ENCODE measurements at places on chromosomes 12 and 14.
A peak's percentile ranks its signal among the peaks of the same experiment; 100 is the strongest.

DNA sequence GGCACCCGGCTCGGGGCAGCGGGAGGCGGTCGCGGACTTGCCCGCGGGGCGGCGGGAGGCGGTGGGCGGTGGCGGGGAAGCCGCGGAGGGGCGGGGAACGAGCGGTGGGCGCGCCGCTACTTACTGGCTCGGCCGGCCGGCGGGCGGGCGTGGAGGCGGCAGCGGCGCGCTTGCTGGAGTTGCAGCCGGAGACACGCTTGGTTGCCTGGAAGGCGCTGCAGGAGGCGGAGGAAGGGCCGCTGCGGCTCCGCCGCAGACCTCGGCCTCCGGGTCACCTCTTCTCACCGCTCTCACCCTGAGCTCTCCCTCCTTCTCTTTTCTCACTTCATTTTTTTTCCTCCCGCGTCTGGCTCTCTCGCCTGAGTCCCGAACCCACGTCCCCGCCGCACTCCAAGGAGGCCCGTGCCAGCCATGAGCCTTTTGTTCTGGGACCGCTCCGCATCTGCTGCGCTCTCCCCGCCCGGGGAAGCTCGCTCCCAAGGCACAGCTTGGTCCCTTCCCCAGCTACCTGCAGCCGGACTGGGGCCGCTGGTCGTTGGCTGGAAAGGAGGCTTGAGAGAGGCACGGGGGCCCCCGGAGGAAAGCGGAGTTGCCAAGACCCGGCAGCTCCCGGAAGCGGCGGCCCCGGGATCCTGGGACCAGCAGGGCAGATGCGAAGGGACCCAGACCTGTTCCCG, 592 bp upstream of the KCNK10 start:
- DNase-seq, result peak; percentile 4

- DNase-seq, result no peak
These were observed 21.7 kb downstream of the ELK3 start for GRCh38 chr12:96215919-96216273.

DNA sequence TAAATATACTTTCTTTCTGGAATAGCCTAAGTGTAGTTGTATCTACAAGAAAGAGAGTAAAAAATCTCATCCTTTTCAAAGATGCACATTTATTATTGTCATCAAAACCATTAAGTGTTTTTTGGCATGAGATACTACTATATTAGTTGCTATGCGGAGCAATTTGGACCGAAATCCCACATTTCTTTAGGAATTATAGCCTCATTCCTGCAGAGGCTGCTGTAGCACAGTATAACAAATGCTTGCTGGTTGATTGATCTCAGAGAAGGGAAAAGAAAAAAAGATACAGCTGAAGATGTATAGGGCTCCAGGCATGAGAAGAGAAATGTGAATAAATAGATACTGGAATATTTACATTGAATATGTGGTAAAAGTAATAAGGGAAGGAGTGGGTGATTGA, 36.0 kb downstream of the RHOJ start:
- DNase-seq, result no peak

DNA sequence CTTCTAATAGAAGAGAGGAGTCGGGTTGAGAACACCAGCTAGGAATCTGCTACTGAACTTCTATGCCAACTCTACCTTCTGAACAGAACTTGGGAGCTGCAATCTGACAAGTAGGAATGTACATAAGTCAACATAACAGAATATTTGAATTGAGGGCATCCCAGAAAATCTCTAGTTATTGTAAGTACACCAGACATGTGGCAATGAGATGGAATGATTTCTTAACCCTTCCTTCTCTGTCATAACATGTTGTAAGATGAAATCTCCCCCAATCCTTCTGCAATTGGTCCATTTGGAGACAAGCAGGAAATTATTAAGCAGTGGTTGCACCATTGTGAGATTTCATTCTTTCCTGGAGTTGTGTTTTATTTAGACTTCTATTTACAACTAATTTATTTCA, 68.7 kb upstream of the TMPO start:
- DNase-seq, result peak; percentile 49

DNA sequence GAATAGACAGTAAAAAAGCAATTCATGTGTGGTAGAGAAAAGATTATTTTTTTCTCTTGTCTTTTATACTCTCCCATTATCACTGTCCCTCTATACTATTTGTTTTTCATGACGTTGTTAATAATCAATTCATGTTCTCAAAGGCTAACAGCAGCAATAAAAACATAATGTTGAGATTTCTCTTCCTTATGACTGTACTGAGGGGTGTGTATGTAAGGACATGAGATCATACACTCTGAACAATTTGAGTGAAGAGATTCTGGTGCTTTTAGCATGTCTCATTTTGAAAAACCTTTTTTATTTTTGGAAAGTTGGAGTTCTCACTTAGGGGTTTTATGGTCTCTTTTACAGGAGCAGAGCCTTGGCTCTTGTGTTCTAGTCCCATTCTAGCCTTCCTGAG, 3.8 kb upstream of the TSPAN8 start:
- DNase-seq, result no peak

- peak; percentile 80 for DNase-seq
These were observed 15.7 kb upstream of the NFKBIA start for GRCh38 chr14:35420036-35420811.

DNA sequence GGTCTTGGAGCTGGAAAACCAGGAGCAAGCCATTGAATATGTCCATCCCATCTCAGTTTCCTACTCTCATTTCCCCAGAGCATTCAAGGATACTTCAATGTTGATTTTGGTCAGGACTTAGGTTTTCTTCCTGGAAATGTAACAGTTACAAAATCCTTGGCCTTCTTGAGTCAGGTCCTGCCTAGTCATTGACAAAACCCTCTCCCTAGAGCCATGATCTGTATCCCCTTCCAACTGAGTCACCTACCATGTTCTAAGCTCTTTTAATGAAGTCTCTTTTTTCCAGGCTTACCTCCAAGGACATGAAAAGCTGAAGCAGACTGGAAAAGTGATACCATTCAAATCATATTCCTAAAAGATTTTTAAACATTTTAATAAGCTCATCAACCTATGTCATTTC, 549.2 kb downstream of the GALC start:
- DNase-seq, result peak; percentile 9

- peak; percentile 34 for DNase-seq
These were observed 1.4 kb downstream of the PLXNC1 start for GRCh38 chr12:94149781-94150239.

DNA sequence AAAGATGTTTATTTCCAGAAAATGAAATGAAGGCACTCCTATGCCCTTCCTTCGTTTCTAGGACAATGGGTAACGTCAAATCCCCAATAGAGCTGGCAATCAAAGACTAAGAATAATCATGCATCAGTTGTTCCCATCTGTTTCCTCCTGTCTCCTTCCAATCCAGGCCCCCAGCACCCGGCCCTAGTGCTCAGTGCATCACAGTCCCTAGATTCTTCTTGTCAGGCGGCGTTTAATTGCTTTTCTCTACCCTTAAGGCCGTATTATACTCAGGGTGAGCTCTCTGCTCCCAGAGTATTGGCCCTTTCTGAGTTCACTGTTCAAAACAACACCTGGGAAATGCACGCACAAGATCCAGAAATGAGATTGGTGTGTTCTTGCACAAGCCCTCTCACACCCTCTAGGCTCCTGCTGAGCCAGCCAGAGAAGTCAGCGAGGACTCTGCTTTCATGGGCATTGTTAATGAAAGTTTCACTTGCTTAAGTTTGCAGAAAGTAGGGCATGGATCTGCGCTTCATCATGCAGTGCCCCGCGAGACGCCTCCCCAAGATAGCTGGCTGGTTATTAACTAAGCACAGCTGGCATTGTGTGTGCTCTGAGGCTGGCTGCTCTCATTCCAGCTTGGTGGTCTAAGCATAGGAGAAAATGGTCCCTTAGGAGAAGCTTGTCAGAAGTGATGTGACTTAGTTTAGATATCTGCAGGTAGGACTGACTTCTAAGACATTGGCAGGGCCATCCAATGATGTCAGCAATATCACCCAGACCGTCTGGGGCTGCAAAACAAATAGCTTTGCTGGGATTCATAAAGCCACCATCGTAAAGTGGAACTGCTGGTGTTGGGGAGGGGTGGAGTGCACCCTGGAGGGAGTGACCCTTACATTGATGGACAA, 28.7 kb downstream of the CRACR2A start:
- no peak for DNase-seq

DNA sequence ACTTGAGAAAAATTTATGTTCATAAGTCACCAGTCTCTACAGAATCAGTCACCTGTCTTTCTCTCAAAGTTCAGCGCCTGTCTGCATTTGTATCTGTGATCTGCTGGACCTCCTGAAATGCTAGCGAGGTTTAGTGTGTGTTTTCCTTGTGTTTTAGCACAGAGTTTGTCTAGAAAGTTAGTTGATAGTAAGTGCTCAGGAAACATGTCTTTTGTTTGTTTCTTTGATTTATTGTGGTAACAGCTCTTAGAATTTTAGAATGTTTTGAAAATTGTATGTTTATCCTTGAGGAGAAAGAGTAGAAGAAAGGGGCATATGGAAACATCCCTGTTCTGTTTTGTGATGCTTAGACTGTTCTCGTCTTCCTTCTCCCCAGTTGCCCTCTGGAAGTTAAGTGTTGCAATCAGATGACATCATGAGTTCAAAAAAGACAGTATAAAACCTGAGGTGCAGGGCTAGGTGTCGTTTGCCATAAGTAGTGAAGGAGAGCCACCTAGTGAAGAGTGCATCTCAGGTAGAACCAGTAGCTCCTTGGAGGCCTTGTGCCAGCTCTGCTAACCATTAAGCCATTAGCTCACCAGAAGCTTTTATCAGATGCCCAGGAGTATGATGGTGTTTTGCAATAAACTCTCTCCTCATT, 44.8 kb downstream of the FBXW8 start:
- DNase-seq, result peak; percentile 7

Measured in fibroblast of skin of right quadriceps (primary cell).